ENCODE measurements at places on chromosomes 12 and 14.
A peak's percentile ranks its signal among the peaks of the same experiment; 100 is the strongest.

- no peak for DNase-seq
Observed at GRCh38 chr14:55327179-55327578, 56.0 kb downstream of the FBXO34 start.

DNA sequence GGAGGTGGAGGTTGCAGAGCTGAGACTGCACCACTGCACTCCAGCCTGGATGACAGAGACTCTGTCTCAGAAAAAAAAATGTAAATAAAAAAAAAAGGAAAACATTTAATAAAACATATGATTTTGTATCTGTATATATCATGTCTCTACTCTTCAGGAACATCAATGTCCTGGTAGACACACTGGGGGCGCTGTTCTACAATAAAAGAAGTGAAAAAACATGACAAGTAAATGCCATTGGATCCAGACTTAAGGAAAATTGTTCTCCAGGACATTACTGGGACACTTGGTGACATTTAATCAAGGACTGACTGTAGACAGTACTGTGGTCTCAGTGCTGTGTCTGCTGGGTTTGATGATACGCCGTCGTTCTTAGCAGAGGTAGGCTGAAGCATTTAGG, 15.5 kb upstream of the KLC1 start:
- DNase-seq = no peak

DNA sequence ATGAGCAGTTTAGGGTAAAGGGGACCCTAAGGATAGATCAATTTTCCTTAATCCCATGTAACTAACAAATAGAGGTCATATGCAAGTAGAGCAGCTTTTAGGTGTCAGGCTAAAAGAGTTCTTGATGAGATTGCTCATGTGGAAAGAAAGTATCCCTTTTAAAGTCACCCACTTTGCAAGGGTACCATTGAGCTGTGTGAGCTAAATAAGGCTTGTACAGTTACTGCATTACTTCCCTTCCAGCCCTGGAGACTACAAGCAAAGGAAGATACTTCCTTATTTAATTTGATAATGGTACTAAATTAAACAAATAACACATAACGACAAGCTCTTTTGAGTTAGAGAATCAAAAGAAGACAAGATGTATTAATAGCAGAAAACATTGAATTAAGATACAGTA, 191.7 kb downstream of the TMX1 start:
- DNase-seq = no peak

DNA sequence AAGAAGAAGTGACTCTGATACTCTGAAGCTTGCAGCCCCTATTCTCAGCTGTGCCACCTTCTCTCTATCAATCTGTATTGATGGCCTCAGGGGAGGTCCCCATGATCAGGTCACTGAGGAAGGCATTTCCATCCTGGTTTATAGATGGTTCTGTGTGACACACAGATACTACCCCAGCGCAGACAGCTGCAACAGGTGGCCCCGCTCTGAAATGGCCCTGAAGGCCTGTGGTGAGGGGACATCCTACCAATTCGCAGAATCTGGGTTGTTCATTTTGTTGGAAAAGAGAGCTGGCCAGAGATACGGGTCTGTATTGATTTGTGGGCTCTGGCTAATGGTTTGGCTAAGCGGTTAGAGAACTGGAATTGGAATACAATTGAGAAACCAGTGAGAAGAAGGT, 21.7 kb downstream of the DLK1 start:
- DNase-seq = no peak

DNA sequence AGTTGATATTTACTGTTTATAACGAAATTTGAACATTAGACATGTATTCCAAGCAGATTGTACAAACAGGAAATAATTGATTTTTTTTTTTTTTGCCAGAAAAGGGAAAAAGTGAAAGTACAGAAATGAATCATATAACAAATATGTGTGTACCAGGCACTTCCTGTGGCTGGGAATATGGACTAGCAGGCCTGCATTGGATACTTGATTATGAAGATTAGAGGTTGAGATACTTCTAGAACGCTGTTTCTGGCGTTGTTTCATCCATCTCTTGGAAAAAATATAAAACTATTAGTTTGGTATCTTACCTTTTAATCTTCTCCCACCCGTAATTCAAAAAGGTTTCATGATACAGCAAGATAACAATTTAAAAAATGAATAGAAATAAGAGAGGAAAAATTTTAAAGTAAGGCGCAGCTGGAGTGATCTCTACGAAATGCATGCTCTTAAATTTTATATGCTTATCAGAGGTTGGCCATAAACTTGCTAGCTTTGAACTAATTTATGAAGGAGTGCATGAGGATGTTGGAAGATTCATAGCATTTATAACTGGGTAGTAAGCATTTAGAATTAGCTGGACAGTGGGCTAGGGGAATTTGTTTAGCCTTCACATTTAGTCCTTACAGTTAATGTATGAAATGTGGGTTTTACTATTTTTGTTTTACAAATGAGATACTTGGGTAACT, 90.8 kb downstream of the AEBP2 start:
- DNase-seq = no peak

DNA sequence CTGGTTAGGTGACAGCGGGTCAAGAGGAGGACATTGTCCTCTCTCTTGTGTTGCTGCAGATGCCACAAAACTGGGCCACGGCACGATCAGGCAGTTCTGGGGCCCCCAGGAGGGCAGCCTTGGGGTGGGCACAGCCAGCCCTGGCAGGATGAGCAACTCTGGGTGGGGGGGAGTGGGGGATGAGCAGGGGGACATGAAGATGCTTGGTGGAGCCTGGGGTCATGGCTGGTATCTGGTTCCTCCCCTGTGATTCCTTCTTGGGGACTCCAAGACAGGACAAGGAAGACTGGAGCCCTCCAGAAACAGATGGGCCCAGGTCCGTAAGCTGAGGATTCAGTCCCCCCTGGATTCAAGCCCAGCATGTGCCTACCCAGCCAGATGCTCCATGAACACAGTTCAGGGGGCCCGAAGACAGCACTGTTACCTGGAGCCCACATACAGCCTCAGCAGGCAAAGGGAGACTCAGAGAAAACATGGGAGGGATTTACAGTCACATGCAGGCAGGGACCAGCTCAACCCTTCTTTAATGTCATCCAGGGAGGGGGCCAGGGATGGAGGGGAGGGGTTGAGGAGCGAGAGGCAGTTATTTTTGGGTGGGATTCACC, 10.4 kb downstream of the SERPINA1 start:
- no peak for DNase-seq

DNA sequence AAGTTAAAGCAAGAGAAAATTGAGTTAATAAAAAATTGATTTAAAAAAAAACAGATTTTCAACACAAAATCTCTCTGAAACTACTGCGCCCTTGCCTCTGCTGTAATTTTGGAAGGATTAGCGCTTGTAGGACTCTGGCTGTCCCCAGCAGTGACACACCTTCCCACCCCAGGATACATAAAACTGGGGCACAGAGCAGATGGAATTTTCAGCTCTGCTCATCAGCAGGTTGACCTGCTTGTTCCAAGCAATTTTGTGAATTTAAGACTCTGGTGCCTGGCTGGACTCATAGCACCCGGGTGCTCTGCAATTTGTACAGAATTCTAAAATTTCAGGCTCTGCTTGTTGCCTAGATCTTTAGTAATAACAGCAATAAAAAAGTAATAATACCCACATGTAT, 257.8 kb upstream of the GARIN6 start:
- no peak for DNase-seq

DNA sequence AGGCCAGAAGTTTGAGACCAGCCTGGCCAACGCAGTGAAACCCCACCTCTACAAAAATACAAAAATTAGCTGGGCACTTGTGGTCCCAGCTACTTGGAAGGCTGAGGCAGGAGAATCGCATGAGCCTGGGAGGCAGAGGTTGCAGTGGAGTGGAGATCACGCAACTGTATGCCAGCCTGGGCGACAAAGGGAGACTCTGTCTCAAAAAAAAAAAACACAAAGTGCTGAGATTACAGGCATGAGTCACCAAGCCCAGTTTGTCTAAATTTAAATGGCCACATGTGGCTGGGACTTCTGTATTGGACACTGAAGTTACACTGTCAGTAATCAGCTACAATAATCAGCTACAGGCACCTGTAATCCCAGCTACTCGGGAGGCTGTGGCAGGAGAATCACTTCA, 100.9 kb upstream of the AEBP2 start:
- DNase-seq = no peak

DNA sequence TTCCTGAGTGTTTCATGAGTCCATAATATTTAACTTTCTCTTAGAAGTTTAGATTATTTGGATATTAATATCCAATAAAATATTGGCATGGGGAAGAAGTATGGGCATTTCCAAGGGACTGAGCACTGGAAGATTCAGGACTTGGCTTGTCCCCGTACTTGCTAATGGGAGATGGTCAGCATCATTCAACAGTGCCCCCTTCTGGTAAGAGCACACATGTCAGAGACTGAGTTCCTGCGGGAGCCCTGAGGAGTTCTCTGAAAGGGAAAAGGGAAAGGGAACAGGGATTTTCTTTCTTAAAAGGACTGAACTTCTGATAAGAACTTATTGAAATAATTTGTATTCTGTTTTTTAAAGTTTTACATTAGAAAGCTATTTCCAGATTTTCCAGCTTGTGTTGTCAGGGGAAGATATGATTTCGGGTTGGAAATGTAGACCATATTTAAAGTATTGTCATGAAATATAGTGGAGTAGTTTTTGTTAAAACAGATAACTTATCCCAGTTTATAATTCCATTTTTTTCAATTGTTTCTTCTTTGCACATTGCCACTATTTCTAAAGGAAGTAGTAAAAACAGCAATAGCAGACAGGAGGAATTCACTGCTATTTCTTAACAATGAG, 59.8 kb upstream of the C12orf71 start:
- DNase-seq = peak; percentile 46

GRCh38 chr12:75568801-75569200, 57.4 kb upstream of the KRR1 start:
- no peak for DNase-seq

DNA sequence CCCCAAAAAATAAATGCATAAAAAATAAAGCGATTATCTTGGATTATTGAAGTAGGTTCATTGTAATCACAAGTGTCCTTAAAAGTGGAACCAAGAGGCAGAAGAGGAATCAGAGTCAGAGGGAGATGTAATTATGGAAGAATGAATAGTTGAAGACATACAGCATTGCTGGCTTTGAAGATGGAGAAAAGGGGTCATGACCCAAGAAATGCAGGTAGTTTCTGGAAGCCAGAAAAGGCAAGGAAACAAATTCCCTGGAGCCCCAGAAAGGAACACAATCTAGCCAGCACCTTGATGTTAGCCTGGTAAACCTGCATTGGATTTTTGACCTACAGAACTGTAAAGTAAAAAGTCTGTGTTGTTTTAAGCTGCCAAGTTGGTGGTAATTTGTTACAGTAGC, 57.5 kb upstream of the PTGR2 start:
- DNase-seq = no peak

DNA sequence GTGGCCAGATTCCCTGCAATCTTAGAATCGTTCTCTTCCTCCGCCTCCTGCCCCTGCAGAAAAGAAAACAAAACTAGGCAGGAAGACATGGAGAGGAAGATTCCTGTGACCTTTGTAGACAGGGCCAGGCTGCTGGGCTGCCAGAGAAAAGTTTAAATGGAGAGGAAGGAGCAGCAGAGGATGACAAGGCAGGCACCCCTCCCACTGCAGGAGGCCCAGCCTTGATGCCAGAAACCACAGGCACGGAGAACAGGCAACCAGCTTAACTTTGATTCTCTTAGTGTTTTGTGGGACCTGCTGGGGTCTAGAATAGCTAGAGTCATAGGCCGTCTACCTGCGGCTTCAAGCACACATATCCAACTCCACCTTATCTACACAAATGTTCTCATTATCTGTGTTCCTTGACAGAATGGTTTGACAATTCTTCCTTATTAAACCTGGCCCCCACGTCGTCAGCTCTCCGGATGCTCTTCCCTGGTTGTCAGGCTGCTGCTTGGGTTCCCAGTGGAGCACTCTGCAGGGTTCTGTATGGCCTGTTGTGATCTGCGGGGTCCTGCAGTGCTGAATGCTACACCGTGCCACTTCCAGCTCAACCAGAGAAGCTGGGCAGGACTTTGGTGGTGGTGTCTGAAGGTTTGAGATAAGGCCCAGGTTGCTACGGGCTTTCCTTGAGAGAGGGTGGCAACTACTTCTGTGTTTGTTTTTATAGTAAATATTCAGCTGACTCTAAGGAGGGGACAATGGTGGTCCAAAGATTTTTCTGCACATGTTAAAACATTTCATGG, 609.5 kb downstream of the AACS start:
- DNase-seq = no peak

Measured in NCI-H1105 (cell line).